Suppressor macrophage treated with lipopolysaccharide for 1 hour (primary cell): ENCODE measurements at places on chromosomes 5 and 9.
A peak's percentile ranks its signal among the peaks of the same experiment; 100 is the strongest.

- DNase-seq = peak; percentile 70
Measured at GRCh38 chr5:16934123-16934522, 2.0 kb downstream of the MYO10 start.

DNA sequence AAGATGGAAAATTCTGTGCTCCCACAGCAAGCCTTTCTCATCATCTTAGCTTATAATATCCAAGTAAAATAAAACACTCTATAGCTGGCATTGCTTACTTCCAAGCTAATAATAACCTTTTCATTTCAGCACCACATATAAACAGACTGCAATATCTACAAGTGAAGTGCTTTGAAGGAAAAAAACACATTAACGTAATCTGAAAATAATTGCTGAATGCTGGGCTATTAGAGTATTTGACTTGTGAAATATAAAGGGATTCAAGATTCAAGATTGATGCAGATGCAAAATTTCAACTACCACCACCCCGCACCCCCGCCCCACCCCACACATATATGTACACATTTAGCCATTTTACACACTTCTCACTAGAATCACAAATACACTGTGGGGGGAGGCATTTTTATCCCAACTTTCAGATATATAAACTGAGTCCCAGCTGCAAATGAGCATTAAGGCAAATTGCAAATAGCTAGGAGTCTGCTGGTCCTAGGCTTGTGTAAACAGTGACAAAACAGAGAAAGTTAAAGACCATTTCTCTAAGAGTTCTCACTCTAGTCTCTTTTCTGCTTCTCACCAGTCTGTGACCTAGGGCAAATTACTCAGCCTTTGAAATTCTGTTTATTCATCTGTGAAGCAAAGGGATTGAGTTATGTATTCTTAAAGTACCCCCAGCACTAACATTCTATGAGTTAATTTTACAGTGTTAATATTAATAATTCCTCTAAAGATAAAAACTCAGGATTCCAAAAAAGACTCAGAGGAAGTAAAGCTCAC lies 489.4 kb downstream of the PRELID2 start:
- no peak for DNase-seq

DNA sequence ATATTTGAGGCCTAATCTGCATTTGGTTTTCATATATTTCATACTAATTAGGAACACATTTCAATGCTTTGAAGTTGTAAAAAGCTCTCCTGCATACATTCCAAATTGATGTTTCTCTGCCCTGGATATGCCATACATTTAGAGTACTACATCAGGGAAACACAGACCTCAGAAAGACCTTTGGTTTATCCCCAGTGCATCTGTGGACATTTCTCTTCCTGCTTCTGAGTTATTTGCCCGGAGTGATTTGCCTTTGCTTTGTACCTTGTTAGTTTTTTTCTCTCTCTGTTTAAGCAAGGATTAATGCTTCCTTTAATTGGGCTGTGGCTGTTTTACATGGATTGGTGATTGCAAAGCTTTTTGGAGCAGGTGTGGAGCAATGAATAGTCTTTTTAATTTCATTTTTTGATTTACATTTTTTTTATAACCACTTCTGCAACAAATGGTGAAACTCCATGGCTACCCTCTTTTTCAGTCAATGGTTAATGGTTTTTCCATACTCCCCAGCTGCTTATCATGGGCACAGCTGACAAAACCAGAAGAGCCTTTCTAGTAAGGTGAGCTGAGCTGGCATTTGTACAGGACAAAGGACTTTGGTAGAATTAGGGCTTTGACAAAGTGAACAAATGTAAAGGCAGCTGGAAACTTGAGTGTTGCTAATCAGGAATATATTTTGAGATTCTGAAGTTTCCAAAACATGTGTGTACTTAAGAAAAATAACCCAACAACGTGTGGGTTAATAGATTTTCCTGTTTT lies 54.2 kb downstream of the ZSWIM6 start:
- DNase-seq = no peak

DNA sequence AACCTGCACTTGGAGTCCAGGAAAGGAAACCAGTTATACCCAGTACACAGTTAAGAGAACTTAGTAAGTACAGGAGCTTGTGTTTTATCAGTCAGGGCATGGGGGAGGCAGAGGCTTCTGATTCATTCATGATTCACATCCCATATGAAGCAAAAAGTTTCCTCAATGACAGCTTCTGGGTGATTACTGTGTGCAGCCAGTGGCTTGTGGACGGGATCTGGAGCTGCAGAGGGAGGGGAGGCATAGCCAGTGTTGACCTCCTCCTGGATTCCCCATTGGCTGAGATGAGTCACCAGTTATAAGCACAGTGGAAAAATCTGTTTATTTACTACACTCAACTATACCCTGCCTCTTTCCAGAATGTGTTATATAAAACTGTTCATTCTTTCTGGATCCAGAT lies 17.7 kb downstream of the IL31RA start:
- DNase-seq = peak; percentile 90

DNA sequence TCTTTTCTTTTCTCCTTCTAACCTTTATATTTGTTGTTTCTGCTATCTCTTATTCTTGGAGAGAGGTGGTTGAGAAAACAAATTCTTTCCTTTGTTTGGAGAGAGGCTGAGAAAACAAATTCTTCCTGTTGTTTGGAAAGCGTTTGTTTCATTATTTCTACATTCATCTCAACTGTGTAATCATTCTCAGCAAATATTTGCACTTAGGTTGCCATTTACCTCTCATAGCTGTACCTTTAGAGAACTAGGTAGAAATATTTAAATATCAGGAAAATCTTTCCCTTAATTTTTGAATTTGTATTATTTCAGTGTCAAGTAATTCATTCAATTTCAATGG lies 1824.4 kb upstream of the CDH9 start:
- DNase-seq = no peak

GRCh38 chr9:17757816-17758215 lies 178.9 kb downstream of the SH3GL2 start:
- DNase-seq = no peak

DNA sequence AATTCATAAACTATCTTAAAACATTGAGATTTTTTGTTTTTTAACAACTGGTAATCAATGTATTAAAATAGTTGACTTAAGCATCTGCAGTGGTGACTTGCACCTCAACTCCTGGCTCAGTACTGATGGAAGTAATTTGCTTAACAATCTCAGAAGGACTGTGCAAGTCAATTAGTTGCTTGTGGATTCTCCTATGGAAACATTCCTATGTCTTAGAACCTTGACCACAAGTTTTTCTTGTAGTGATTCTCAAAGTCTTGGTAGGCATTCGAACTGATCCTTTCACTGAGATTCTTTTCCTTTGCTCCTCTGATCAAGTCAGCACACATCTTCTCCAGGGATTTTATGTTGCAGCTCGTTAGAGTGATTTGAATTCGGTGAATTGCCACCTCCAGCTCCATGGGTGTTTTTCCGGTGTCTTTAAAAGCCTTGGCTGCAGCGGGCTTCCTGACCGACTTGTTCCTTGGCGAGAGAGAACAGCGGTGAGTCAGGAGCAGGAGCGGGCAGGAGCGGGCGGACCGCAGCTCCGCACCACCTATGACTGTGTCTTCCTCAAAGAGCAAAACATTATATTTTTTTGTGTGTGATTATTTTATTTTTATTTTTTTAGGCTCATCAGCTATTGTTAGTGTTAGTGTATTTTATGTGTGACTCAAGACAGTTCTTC lies 21.1 kb downstream of the HMGXB3 start:
- DNase-seq = no peak

DNA sequence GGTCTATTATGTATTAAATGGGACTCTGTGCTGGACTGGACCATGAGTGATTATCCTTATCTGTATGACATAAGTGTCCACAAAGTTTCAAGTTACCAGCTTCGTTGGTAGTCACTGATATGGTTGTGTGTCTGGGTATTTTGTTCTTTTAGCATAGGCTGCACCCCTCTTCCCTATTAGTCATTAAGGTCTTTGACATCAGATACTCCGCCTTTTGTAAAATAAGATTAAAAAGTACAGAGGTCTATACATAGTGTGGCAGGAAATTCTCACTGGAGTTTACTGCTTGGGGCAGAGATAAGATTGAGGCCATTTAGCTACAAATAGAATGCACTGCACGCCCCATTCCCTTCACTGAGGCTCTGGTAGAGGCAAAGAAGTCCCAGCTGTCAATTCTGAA lies 99.4 kb downstream of the TMEM215 start:
- DNase-seq = no peak

- DNase-seq = no peak
Measured at GRCh38 chr5:40653221-40654022, 26.3 kb upstream of the PTGER4 start.
